ENCODE measurements at places on chromosomes 6 and 20. TPM values are rescaled to one million over a fixed set of nuclear protein-coding genes. Genes with fewer than 3 reads are reported as not detected.

GRCh38 chr6:159761129-159761872 lies 544 bp upstream of the ACAT2 start:
- peak; percentile 53 for DNase-seq

- no peak for DNase-seq
Measured at GRCh38 chr20:54078296-54078984, 8.0 kb upstream of the BCAS1 start.

DNA sequence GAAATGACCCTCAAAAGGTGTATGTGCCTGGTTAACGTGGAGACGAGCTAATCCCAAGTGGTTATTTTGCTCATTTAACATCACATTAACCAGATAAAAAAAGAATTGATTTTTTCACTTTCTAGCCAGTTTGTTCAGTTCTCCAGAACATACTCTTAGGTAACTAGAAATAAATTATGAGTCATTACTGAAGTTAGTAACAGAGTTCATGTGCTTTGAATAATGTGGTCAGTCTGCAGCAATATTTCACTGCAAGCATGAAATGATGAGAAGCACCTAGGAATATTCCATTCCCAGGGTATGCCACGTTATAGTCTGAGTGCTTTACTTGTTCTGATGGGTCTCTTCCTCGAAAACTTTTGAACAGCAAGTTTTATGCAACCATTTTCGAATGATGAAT lies 138.3 kb upstream of the INSM1 start:
- DNase-seq: no peak

DNA sequence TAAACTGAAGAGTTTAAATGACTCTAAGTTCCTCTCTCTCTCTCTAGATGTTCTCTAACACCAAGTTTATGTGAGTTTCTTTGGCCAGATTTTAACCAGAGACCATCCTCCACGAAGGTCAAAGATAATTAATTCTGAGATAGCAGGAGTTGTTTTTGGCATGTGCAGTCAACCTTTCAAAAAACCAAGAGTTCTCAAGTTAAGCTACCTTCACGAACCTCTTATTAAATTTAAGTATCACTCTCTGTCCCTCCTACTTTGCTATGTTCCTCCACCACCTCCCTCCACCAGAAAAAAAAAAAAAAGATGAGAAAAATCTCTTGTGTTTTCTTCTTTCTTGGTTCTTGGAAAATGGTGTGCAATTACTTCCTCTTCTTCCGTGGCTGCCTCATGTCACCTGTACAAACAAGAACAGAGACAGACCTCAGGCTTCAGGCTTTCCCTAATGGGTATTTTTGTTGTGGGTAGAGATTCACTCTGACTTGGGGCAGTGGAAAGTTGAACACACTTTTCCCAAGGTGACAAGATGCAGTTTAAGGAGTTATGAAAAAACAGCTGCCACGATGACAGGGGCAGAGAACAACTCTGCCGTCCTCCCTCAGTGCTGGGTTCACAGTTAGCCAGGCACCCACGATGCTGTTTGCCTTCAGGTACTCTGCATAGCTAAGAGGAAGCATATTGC lies 64.3 kb downstream of the ADTRP start:
- no peak for DNase-seq

- no peak for DNase-seq
Measured at GRCh38 chr6:106257195-106257594, 68.4 kb downstream of the ATG5 start.

DNA sequence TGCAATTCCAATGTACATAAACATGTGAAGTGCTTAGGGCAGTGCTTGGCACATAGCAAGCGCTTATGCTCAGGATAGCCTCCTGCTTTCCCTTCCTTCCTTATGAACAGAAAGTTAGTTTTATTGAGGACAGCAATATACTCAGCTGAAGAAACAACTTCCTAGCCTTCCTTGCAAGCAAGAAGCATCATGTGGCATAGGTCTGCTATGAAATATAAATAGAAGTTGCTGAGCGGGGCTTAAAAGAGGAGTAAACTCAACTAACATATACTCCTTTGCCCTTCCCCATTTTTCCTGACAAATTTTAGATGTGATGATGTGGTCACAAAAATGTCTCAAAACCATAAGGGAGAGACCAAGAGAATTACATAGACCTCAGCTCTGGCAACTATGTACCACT lies 98.9 kb downstream of the KIF16B start:
- no peak for DNase-seq

DNA sequence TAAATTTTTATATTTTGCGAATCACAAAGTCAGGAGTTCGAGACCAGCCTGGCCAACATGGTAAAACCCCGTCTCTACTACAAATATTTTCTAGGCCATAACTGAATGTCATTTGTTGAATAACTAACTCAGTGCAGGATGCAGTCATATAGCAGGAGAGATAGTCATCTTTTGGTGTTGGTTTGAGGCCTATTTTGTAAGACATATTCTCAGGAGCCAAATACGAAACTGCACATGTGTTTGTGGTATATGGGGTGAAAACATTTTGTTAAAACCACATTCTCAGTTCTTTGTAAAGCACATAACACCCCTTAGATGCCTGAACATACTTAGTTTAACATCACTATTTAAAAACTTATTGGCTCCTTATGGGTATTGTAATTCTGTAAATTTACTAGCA lies 4.7 kb upstream of the ENPP5 start:
- DNase-seq: no peak

DNA sequence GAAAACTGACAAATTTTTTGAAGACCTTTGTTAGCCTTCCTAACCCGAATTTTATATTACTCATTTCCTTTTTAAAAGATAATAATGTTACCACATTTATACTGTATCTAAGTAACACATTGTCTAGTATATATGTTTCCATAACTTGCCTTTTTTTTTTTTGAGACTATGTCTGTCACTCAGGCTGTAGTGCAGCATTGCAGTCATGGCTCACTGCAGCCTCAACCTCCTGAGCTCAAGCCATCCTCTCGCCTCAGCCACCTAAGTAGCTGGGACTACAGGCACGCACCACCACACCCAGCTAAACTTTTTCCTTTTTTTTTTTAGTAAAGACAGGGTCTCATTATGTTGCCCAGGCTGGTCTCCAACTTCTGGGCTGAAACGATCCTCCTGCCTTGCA lies 18.6 kb downstream of the ZNFX1 start:
- no peak for DNase-seq

GRCh38 chr6:10595731-10596664 lies 74.8 kb downstream of the GCNT2 start:
- no peak for DNase-seq

- no peak for DNase-seq
Measured at GRCh38 chr6:142002825-142003405, 129.8 kb upstream of the GJE1 start.

- no peak for DNase-seq
Measured at GRCh38 chr6:9126878-9127560, 691.7 kb upstream of the SLC35B3 start.

DNA sequence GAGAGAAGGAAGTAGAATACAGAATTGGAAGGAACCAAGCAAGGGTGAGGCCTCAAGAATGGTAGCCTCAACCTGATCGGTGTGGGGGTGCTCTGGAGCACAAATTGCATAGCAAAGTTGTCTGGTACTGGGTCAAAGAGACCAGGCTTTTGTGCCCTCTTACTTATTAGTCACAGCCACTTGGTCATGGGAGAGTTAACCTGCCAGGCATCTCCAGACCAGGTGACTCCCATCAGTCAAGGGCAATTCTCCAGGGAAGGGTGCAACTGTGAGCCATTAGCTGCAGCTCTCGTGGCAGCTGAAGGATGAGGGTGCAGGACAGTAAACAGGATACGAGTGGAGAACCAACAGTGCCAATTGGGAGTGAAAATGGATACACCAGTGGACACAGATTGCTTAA lies 47.7 kb upstream of the PLCB4 start:
- no peak for DNase-seq

DNA sequence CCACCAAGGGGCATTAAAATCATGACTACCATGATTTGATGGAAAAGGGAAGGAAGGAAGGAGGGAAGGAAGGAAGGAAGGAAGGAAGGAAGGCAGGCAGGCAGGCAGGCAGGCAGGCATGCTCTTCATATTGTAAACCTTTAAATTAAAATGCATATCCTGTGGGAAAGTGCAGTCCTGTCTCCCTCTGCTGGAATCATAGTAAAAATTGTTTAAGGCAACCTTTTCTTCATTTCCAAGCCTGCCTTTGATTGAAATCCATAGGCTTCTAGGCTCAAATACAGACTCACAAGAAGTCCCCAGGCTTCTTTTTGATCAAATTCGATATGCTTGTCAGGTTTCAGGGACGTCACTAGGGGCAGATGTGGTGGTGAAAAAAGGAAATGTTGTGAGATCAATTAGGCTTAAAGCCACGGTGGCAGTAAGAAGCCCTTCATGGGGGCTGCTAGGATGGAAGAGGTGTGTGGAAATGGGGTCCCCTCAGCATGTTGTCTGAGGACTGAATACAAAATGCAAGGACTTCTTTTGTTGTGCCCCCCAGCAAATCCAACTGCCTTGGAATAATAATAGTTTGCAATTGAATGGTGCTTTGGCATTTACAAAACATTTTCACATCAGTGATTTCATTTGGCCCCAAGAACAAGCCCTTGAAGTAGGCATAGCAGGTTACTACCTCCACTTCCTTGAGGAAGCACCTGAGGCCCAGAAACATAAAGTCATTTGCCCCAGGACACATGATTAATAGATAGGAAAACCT lies 25.6 kb upstream of the GABRR1 start:
- DNase-seq: no peak

DNA sequence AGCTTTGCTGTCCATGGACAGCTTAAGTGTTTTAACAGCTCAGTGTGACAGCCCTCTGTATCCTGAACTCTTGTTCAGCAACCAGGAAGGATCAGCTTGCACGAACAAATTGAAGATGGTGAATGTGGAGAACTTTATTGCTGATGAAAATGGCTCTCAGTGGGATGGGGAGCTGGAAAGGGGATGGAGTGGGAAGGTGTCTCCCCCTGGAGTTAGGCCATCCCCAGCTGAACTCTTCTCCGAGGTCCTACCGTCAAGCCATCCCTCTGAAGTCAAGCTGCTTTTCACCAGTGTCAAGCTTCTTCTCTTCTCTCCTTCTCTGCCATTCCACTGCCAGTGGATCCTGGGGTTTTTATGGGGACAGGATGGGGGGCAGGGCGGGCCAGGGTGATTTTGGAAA lies 26.6 kb downstream of the NT5E start:
- no peak for DNase-seq

- DNase-seq: no peak
Measured at GRCh38 chr20:37297066-37297736, 7.7 kb downstream of the MANBAL start.

GRCh38 chr6:131960371-131961133 lies 9.4 kb upstream of the CCN2 start:
- DNase-seq: no peak

- no peak for DNase-seq
Measured at GRCh38 chr6:118804091-118804490, 89.9 kb upstream of the ASF1A start.

DNA sequence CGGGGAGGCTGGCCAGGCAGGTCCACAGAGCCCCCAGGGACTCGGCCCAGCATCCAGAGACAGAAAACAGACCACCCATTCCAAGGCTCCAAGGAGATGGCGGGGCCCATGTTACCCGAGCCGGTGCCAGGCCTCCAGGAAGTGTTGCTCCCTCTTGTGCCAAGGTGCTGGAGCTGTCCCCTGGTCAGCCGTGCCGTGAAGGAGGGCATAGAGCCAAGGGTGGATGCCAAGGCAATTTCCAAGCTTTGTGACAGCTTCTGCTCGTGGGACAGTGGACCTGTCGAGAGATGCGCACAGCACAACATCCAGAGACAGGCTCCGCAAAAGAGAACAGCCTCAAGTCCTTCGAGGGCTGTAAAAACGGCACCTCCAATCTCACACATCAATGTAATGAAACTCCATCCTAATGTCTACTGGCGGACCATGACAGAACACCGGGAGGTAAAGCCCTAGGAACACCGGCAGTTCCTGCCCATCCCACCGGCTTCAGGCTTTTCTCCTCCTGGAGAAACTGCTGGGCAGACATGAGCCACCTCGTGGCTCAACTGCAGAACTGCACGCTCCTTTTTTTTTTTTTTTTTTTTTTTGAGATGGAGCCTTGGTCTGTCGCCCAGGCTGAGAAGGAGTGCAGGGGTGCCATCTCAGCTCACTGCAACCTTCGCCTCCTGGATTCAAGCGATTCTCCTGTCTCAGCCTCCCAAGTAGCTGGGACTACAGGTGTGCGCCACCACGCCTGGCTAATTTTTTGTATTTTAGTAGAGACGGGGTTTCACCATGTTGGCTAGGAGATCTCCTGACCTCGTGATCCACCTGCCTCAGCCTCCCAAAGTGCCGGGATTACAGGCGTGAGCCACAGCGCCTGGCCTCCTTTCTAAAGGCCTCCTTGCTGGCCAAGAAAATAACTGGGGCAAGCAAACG lies 30.9 kb upstream of the AVP start:
- peak; percentile 41 for DNase-seq

DNA sequence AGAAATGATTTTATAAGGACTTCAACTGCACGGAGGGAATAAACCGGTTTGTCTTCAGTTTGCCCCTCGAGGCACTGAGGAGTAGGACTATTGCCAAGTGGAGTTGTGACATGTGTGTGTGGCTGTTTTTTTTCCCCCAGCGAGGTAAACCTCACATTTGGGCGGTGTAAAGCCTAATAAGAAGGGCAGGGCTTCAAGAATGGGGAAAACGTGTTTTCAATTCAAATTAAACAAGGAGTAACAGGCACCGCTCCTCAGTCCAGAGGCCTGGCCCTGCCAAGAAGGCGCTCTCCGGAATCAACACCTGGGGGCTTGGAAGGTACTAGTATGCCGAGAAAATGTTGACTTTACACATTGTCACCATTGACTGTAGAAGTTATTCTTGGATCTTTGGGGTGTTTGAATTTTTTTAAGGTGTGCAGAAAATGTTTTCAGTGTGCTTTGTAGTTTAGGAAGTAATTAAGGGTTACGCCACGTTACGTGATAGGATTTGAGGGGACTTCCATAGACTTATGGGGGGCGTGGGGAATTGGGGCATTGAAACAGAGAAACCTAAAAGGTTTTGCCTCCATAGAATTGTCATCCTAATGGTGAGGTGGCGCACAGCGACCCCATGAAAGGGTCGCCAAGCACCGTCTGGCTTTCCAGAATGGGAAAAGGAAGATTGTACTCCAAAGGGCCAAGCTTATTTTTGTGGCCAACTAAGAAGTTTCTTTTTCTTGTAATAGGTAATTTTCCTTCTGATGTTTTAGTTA lies 791 bp downstream of the ADGRG6 start:
- DNase-seq: no peak

GRCh38 chr6:79073888-79074287 lies 4.2 kb downstream of the PHIP start:
- no peak for DNase-seq

GRCh38 chr6:13914351-13914750 lies 10.4 kb upstream of the RNF182 start:
- DNase-seq: no peak

GRCh38 chr6:108946695-108947094 lies 98.5 kb downstream of the ARMC2 start:
- DNase-seq: no peak

- DNase-seq: peak; percentile 82
Measured at GRCh38 chr6:132962936-132963868, 148.8 kb downstream of the RPS12 start.

MYL9 gene
- total RNA-seq: 1,967 TPM

MAPK13 gene
- 0.87 TPM for total RNA-seq

CD83 gene
- total RNA-seq: 1.6 TPM

FITM2 gene
- total RNA-seq: 175 TPM

METTL24 gene
- total RNA-seq: 1.6 TPM

GPSM3 gene
- 5.9 TPM for total RNA-seq

MUC21 gene
- total RNA-seq: not detected
